ENCODE measurements at places on chromosomes 16 and 17.

GRCh38 chr17:2274414-2274813, 29.2 kb downstream of the SMG6 start:
- DNase-seq: no peak

- DNase-seq: no peak
Measured at GRCh38 chr17:75737133-75737962, 16.1 kb downstream of the ITGB4 start.

DNA sequence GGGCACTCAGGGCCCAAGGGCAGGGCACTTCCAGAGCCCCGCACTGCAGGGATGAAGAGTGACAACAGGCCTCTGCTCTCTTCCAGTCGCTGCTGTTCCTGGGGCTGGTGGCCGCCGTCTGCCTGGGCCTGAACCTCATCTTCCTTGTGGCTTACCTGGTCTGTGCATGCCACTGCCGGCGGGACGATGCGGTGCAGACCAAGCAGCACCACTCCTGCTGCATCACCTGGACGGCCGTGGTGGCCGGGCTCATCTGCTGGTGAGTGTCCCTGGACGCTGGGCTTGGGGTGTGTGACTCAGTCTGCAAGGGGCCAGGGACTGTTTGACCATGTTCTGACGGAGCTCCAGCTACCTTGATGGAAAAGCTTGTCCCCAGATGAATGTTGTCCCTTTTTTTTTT, 9.0 kb downstream of the TTYH2 start:
- DNase-seq: no peak

DNA sequence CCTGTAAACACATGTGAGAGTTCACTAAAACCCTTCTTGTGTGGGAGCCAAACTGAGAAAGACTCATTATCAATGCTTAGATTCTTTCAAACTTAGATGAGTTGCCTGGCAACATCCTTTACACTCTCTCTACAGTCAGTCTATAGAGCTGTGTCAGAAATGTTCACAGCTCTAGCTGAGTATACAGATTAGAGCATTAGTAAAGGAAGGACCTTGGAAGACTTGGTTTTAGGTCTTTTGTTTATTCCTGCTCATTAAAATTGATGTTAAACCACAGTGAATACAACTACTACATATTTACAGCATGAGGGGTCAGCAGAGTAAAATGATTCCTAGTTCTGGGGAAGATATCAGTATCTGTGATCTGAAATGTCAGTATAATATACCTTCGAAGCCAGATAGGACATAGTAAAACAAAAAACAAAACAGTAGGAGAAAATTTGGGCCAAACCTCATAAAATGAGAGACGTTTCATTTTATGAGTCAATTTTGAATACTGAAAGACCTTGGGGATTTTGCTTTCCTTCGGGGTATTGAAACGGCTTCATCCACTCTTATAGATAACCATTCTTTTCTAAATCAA, 186.0 kb downstream of the TANC2 start:
- no peak for DNase-seq

DNA sequence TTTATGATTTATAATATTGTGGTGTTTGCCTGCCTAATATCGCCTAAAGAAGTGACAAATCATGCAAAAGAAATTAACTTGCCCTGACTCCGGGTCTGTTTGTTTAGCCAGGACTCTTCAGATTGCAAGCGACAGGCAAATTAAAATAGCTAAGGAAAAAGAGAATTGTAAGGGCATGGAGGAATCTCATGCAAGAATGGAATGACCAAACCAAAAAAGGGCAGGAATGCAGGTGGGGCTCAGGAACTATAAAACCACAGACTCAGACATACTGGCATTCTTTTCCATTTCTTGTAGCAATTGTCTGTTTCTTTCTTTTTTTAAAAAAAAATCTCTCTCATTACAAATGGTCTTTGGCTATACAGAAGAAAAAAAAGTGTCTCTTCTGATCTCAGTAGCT, 188.1 kb upstream of the XYLT1 start:
- no peak for DNase-seq

DNA sequence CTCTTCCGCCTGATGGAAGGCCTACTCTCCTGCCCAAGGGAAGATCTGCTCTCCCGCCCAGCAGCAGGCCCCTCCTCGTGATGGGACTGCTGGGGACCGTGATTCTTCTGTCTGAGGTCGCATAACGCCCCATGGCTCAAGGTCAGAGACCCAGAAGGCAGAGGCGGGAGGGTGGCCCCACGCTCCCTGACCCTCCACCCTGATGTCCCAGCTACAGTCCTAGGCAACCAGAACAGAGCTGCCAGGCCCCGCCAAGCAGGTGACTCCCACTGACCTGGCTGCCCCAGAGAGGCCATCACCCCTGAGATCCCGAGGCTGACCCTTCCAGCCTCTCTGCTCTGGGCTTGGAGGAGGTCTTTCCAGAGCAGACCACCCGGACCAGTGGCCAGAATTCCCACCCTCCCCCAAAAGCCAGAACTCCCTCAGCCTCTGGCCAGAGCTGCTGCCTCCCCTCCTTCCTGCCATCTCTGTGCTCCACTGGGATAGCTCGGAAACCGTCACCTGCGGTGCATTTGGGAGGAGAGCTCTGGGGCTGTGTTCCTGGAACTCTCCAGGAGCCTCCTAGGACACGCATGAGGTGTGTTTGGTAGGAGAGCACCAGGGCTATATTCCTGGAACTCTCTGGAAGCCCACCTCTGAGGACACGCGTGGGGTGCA, 7.3 kb downstream of the ENPP7 start:
- DNase-seq: no peak

DNA sequence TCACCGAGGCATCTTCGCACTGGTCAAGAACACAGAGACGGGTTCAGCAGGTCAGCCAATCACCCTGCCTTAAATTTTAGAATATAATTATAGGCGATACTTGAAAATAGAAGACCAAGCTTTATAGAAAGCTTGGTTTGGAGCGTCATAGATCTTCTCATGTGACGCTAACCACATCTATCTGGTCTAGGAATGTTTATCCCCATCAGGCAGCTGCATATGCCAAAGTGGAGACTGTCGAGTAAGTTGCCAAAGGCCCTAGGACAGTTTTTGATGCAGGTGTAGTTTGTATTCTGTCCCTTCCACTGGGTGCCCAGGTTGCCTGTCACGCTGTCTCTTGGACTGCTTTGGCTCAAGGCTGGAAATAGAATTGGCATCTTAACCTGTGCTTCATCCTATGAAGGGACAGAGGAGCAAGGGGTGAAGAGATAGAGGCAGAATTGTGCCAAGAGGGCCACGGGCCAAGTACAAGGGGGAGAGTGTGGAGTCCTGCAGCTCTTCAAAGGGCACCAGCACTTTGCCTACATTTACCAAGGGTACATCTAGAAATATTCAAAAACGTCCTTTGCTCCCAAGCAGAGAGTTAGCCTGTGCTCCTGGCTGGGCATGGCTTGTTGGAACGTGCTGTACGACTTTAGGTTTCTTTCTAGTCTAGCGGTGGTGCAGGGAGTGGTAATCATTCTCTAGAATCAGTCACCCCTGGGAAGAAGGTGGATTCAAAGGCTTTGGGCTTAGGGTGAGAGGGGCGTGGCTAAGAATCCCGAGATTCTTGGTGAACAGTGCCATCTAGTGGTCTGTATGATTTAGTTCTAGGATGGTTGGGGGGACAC, 5.3 kb upstream of the WIPI1 start:
- DNase-seq: peak; percentile 74

DNA sequence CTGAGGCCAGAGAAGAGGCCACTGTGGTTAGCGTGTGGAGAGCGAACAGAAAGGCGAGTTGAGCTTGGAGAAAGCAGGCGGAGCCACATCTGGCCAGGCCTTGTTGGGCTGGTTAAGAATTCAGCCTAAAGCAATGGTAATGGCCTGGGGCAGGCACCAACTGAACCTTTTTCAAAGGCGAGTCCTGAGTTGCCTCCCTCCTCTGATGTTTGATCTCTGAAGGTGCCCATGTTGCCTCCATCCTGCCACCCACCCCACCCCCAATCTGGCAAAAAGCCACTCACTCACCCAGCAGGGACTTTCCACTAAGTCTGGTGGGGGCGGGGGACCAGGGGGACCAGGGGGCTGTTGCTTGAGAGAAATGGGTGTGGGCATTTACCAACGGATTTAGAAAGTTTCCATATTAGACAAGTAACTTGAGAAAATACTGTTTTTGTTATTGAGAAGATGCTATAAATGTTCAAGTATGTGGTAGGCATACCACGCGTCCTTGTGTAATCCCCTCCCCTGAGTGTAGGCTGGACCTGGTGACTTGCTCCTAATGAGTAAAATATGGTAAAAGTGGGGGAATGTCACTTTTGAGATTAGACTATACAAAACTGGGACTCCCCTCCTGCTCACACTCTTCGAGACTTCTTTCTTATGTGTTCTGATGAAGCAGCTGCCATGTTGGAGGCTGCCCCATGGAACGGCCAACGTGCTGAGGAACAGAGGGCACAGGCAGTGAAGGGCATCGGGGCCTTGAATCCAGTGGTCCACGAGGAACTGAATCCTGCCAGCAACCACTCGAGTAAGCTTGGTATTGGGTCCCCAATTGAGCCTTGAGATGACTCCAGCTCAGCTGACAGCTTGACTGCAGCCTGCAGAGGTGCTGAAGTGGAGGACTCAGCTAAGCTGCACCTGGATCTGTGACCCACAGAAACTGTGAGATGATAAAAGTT, 29.9 kb upstream of the TNS4 start:
- peak; percentile 73 for DNase-seq

DNA sequence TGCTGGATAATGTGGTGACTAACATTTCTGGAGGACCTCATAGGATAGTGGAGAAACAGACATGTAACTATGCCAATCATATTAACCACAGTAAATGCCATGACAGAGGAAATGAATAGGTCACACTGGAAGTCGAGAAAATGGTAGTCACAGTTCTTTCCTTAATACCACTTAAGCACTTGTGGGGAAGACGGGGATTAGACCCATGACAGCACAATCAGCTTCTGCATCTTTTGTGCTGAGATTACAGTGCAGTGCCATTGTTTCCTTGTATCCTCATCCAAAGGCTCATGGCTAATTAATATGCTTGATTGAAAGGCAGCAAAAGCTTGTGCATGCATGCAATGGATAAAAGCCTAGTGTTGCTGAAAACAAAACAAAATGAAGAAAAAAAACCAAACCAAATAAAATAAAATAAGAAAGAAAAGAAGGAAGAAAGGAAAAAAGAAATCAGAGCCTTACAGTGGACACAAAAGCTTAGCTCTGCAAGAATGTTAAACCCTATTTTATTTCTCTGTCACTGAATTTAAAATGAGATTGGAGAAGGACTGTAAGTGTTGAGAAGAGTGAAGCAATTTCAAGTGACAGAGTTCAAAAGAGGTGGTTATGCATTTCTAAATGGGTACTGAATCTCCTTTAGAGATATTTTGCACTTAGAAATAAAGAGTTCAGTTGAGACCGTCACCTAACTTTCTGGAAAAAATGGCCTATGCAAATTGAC, 1011.9 kb downstream of the CDH8 start:
- DNase-seq: no peak

GRCh38 chr16:56932721-56933619, 1.0 kb downstream of the HERPUD1 start:
- no peak for DNase-seq

DNA sequence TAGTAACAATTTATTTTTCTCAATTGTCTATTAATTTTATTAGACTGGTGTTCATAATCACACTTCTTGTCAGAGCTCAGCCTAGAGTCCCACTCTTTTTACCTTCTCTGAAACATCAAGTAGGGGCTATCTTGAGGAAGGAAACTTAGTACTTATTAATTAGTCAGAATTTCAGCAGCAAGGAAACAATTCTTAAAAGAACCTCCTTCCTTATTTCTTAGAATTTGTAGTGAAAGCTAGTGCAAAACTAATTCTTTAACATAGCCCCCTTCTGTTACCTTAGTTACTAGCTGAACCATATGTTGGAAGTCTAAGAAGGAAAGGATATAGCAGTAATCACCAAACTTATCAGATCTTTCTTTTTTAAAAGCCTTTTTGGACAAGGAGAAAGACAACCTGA, 35.2 kb downstream of the MAP2K4 start:
- DNase-seq: no peak

DNA sequence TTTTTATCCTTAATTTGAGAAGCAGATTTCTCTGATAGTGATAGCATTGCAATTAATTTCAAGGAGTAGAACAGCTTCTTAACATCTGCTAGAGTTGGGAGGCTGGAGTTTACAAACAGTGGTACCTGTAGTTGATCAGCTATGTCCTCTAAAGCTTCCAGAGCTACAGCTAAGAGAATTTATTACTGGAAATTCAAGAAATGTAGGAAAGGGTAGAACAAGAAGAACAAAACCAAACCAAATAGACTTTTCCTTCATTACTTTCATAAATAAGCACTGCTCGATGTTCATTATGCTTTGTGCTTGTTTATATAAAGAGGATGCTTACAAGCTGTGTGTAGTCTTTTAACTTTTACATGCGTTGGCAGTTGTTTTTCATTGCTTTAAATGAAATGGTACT, 333.6 kb upstream of the TBX2 start:
- no peak for DNase-seq

DNA sequence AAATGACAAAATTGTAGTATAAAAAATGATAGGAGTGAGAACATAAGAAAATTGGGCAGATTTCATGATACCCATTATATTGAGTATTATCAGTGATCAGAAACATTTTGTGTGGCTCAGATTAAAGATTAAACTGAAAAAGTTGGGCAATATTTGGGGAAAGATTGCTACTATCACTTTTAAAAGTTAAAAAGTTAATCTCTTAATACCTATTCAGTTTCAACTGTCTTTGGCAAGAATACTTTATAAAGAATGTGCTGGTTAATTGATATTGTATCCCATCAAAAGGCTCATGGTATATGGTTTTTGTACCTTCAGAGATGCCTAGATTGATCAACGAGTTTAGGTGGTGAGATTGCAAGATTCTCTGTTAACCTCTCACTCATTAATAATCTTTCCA, 55.8 kb downstream of the BPTF start:
- no peak for DNase-seq

GRCh38 chr17:83106913-83107655, 27.7 kb downstream of the METRNL start:
- DNase-seq: no peak

GRCh38 chr16:88514526-88515232, 55.5 kb upstream of the ZC3H18 start:
- no peak for DNase-seq

DNA sequence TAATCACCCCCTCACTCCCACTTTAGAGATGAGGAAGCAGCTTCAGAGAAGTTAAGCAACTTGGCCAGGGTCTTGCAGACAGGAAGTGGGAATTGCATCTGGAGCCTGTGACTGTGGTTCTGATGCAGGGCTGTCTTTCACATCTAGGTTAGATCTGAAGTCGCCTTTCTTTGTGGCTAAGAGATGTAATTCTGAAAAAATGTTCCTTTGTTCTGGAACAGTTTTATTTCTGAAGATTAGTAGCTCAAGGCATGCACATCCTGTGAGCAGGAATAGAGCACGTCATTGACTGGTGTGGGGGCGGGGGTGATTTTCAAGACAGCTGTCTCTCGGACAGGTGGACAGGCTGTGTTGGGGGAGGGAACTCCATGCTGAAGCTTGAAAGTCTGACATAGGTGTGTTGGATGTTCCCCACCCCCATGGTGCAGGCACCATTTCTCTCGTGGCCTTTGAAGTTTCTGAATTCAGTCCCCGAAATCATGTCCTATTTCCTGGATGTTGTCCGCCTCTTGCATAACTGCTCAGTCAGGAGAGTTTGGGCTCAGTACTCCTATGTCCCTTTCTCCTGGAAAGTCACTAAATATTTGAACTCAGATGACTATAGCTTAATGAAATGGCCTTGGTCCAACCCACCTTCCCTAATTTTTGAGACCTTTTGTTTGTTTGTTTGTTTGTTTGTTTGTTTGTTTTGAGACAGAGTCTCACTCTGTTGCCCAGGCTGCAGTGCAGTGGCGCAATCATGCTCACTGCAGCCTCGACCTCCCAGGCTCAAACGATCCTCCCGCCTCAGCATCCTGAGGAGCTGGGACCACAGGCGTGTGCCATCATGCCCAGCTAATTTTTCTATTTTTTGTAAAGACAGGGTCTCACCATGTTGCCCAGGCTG, 21.0 kb upstream of the HERPUD1 start:
- DNase-seq: no peak
